ENCODE measurements at places on chromosomes 6 and 20. TPM values are rescaled to one million over a fixed set of nuclear protein-coding genes. Genes with fewer than 3 reads are reported as not detected.

GRCh38 chr6:122116119-122116834 lies 283.2 kb upstream of the HSF2 start:
- no peak for DNase-seq

- no peak for DNase-seq
Measured at GRCh38 chr6:142927271-142927580, 17.8 kb downstream of the HIVEP2 start.

DNA sequence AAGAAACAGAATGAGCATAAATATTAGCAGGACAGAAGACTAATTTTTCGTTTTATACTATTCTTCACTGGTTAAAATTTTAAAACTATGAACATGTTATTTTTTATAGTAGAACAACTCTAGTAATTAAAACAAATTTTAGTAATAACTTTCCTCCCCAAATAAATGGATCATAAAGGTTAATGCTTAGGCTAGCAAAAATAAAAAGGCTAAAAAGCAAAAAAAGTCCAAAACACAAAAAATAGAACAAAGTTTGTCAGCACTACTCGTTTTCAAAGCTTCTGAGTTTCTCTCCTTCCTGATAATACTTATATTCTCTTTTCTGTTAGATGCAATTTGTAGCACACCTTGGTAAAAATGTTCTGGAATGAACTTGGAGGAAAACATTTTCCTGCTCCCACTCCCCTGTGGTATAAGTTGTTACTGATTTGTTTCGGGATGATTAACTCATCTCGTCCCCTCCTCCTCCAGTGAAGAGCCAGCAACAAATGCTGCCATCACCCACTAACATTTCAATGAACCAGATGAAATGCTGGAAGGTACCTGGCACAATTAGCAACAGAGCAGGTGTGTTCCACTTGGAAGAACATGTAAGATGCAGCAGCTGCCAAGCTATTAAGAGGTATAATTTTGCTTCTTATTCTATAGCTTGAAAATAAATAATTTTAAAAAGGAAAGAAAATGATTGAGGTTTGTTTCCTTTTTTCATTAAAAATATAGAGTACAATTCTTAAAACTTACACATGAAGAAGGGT lies 130.5 kb downstream of the MYB start:
- DNase-seq, result no peak

DNA sequence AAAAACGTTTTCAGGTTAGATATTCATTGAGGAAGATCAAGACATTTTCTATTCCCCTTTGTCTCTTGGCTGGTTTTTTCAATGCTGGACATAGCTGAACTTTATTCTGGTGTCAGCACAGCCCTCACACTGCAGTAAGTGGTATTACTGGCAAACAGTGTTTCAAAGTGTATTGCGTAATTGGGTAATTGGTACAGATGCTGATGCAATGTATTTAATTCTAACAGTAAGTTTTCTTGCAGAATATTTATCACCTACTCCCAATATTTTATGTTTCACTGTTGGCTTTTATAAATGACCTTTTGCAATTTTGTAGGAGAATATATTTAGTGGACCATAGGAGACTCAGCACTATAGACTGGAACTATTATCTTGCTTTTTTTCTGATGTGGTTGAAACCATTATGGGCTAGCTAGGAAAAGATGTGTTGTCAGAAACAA lies 287.6 kb upstream of the SOX4 start:
- DNase-seq, result no peak

DNA sequence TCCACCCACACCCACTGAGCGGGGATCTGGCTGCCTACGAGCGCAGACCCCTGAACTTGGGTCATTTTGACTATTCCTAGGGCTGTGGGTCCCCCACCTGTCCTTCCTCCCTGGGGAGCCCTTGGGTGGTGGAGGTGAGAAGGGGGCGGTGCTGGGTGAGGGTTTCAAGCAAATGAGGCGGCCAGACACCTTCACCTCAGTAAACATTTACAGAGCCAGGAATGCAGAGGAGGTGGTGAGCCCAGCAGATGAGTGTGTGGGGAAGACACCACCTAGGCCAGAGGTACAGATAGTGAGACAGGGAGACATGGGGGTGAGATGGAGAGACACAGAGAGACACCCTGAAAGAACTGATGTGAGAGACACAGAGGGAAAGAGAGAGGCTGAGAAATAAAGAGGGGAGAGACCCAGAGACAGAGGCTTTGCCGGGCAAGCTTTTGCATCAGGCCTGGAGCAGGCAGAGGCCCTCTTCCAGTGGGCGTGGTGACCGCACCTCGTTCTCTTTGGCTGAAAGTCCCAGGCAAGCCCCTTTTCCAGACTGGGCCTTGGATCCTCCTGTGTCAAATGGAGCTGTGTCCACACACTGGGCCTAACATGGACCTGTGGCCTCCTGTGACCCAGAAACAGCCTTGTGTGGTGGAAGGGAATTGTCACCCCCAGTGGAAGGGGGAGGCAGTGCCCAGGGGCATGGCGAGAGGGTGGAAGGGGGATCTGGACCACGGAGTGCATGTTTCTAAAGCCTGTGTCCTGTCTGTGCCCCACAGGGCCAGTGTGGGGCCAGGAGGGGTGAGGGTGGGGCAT lies 29.7 kb downstream of the CEBPB start:
- no peak for DNase-seq

DNA sequence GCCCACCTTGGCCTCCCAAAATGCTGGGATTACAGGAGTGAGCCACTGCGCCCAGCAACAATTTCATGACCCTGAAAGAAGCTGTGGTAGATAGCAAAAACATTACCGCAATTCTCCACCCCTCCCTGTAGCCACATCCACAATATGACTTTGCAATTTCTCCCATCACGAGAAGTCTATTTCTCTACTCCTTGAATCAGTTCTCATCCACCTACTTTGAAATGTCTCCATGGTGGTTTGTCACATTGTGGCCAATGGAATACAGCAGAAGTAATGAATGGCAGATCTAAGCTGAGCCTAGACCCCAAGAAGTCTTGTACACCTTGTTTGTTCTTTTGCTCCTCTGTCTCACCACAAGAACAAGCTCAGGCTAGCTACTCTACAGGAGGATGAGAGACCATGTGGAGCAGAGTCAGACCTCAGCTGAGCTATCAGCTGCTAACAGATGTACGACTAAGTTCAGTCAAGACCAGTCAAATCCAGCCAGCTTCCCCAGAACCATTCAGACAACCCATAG lies 6.3 kb downstream of the OXT start:
- no peak for DNase-seq

DNA sequence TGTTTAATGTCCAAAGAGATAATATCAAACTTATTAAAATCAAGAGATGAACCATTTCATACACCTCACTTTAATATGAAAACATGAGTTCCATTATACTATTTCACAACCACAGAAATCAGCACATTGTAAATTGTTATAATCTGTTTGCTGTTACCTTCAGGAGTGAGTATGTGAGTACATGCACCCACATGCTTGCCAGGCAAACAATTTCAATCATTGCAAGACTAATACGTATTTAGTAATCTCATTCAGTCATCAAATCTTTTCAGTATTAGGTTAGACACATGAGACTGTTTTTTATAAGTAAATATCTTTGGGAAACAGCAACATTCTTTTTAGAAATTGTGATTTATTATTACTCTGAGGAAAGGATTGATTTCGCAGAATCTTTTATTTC lies 9.3 kb upstream of the EPM2A start:
- no peak for DNase-seq

GRCh38 chr6:72820906-72821305 lies 199.0 kb downstream of the KCNQ5 start:
- DNase-seq, result no peak

Gene CST1
- polyA plus RNA-seq, result not detected

Gene FITM2
- 9.6 TPM for polyA plus RNA-seq

Gene SAPCD1
- 16.0 TPM for polyA plus RNA-seq

Gene F13A1
- polyA plus RNA-seq, result 14.9 TPM

Gene CNR1
- polyA plus RNA-seq, result 1.5 TPM
